ENCODE measurements at places on chromosomes 4 and X. TPM values are rescaled to one million over a fixed set of nuclear protein-coding genes. Genes with fewer than 3 reads are reported as not detected.

DNA sequence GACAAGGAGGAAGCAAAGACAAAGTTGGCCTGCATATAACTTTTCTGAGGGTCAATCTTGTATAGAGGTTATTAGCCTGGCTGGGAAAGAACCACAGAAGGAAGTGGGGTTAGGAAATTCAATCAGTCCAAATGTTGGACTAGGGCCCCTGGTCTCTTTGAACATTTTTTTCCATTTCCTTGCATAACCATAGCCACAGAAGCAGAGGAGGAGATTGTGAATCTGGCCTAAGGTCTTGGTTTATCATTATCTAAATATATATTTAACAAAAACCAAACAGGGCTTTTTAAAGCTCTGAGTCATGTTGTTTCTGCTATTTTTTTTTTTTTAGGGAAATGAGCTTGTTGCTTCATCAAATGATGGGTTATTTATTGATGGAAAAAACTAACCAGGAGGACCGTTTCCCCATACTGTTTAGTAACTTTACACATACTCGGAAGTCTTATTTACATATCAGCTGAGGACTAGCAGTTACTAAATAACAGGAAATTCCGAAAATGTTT, 97.7 kb upstream of the ACSL4 start:
- DNase-seq: no peak

GRCh38 chrX:8033175-8033574, 106.0 kb upstream of the PNPLA4 start:
- DNase-seq: no peak

DNA sequence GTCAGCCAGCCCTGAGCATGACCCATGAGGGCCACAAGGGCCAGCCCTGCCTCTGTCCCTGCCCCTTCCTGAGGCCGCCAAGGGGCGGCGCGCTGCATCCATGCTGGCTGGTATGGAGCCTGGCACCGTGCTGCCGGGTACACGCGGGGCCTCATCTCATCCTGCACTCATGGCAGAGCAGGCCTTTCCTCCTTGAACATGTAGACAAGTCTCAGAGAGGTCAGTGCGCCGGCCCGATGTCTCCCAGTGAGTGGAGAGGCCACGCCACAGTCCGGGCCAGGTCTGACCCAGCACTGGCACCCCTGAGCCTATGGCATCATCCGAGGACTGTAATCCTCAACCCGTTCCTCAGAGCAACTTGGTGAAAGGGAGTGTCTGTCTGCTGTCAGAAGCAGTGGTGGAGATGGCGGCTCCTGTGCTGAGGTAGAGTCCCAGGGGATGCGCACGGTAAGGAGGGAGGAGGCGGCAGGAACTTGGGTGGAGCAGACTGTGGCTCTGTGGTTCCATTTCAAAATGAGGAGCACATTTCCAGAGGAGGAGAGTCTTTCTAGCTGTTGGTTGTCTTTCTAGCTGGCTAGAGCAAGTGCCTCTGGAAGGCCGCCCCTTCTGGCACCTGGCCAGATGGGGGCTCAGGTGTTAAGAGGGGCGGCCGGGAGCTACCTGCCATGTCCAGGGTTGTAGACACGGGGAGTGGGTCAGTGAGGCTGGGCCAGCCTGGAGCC, 32.8 kb downstream of the TRMT44 start:
- no peak for DNase-seq

- DNase-seq: no peak
These were observed 79.4 kb downstream of the FTHL17 start for GRCh38 chrX:30992381-30992904.

Gene REPS2
- 2.4 TPM for polyA plus RNA-seq

Measured in sigmoid colon (tissue), 7 donors.